ENCODE measurements at places on chromosomes 16 and 17.

DNA sequence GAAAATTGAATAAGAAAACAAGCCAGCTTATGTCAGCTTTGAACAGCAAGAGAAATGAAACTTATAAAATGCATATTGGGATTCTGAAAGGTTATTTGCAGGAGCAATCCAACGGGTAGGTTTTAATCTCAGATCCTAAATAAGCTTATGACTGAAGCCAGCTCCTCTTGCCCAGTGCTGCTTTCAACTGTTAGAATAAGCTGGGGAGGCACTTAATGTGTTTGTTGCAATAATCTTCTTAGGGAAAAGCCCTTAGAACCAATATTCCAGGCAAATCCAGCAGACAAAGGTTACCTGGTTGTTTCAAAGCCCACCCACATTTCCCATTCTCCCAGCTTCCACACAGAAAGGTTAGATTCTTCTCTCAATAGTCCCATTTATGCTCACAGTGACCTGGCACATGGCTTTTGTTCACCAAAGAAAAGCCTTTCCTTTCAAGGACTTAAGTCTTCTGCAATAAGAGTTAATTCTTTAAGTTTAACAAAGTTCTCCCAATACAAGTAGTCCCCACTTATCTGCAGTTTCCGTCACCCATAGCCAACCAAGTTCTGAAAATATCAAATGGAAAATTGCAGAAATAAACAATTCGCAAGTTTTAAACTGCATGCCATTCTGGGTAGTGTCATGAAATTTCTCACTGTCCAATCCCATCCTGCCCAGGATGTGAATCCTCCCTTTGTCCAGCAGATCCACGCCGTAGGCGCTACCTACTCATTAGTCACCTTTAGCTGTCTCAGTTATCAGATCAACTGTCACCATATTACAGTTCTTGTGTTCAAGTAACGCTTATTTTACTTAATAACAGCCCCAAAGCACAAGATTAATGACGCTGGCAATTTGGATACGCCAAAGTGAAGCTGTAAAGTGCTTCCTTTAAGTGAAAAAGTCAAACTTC, 5.9 kb downstream of the TEX2 start:
- DNase-seq: no peak

DNA sequence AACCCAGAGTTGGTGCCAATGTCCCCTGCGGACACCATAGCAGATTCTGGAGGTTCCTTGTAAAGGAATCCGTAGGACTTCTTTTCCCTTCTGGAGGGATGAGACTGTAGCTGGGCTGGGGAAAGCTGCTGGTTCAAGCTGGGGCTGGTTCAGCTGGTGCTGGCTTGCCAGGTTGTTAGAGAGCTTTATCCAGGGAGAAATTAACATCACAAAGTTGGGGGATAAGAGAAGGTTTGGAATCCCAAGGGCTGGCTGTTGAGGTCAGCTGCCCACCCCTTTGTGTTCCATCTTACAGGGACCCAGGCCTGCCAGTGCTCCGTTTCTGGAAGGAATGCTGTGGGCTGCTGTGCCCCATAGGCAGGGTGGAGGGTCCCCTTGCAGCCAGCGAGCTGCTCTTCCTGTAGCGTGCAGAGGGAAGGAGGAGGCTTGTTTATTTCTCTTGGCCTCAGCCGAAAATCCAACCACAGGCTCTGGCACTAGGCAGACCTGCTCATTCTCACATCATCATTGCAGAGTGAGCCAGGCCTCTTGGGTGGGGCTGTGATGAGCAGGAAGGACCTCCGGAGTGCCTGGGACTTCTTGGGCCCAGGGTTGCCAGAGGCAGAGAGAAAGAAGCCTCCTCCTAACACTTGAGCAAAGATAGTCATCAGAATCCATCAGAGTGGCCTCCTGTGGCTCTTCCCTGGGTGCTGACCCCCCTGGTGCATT, 251.1 kb downstream of the SEC14L1 start:
- peak; percentile 88 for DNase-seq

DNA sequence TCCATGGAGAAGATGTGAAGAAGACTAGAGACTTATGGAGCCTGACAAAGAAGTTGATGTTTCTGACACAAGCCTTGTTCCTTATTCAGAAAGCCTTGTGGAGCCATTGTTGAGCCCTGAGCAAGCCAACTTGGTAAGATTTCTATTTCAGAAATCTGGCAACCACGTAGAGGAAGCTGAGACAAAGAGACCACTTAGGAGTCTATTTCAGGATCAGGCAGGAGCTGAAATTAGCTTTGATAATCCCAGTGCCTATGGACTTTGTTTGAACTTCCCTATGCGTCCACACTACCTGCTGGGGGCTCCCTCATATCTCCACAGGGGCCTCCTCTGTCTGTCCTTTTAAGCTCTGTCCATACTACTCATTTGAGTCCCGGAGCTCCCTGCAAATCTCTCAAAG, 540.0 kb upstream of the GOT2 start:
- DNase-seq: no peak

- no peak for DNase-seq
Measured at GRCh38 chr16:17654142-17654541, 183.4 kb upstream of the XYLT1 start.

DNA sequence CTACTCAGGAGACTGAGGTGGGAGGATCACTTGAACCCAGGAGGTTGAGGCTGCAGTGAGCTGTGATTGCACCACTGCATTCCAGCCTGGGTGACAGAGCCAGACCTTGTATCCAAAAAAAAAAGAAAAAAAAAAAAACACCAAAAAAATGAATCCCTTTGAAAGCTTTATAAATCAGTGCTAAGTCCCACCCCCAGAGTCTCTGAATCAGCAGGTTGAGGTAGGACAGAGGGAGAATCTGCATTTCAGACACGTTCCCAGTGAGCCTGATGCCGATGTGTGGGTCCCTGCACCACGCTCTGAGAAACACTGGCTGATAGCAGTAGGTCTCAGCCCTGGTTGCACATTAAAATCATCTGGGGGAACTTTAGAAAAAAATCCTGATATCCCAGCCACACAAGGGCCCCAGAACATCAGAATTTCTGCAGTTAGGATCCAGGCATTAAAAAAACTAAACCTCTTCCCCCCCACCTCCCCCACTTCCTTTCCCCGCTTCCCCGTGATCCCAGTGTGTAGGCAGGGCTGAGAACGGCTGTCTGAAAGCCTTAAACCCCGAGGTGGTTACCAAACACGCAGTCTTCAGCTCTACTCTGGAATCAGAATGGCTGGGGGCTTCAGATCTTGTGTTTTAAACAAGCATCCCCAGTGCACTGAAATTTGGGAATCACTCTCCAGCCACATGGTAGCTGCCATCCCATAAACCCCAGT, 27.3 kb upstream of the GPRC5B start:
- no peak for DNase-seq

DNA sequence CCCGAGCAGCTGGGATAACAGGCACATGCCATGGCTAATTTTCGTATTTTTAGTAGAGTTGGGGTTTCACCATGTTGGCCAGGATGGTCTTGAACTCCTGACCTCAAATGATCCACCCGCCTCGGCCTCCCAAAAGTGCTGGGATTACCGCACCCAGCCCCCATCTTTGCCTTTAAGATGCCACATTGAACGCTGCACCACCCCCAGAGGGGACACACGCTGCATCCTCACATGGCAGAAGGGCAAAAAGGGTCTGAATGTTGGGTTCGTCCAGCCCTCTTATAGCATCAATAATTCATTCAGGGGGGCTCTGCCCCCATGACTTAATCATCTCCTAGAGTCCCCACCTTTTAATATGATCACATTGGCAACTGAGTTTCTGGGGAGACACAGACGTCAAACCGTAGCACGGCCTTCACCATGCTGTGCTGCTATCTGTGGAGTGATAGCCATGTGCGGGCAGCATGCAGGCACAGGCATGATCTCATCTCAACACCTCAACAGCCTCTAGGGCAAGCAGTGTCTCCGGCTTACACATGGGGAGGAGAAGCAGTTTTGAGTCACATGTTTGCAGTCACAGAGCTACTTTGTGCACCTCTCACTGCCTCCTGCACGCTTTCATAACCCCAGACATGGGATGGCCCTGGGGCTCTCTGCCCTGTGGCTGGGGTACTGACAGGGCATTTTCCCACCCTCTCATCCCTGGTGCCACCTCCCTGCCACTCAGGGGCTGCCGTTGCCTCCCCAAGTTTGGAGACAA, 30.0 kb downstream of the IL21R start:
- no peak for DNase-seq

GRCh38 chr16:1949507-1949906, 5.0 kb downstream of the RPL3L start:
- DNase-seq: no peak

GRCh38 chr16:79901522-79901921, 301.0 kb upstream of the MAF start:
- no peak for DNase-seq

GRCh38 chr17:338442-339192, 14.0 kb downstream of the RPH3AL start:
- no peak for DNase-seq

DNA sequence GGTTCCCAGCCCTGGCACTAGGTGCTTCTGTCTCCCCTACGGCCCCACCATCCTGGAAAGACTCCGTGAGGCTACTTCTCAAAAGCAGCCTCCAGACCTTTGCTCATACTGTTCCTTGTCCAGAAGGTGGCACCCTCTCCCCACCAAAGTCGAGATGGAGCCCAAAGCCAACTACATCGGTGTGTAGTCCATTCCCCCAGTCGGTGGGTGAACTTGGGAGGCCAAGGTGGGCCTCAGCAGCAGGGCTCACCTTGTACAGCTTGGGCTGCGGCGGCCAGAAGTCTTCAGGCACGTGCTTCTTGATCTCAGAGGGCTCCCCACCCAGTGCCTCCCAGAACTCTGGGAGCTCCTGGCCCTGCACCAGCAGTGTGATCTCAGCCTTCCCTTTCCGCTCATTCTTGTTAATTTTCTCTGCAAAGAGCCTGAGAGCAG, 10.2 kb downstream of the FLII start:
- DNase-seq: peak; percentile 83

DNA sequence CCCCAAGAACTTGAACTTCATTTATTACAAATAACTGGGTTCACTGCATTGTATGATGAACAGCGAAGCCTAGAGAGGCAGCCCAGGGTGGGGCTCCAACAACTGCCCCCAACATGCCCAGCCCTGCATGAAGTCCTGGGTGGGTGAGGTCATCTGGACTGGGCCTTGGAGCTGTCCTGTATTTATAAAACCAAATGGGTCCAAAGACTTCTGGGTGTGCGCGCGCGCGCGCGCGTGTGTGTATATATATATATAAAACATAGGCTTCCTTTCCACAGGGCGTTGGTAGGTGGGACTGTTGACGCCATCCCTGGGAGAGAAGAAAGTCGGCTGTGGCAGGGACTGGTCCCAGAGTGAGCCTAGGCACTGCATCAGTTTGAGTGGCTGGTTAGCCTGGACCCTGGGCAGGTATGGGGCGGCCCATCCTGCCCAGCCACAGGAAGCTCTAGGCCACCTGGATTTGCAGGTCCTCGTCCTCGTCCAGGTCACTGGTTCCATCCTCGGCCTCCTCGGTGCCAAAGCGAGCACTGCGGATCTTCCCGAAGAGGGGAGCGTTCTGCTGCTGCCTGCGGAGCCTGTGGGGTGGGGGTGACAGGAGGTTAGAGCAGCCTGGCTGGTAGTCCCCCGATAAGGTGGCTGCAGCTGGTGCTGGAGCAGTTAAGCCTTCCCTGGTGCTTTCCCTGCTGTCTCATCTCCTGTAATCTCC, 23.9 kb downstream of the CCDC102A start:
- no peak for DNase-seq

DNA sequence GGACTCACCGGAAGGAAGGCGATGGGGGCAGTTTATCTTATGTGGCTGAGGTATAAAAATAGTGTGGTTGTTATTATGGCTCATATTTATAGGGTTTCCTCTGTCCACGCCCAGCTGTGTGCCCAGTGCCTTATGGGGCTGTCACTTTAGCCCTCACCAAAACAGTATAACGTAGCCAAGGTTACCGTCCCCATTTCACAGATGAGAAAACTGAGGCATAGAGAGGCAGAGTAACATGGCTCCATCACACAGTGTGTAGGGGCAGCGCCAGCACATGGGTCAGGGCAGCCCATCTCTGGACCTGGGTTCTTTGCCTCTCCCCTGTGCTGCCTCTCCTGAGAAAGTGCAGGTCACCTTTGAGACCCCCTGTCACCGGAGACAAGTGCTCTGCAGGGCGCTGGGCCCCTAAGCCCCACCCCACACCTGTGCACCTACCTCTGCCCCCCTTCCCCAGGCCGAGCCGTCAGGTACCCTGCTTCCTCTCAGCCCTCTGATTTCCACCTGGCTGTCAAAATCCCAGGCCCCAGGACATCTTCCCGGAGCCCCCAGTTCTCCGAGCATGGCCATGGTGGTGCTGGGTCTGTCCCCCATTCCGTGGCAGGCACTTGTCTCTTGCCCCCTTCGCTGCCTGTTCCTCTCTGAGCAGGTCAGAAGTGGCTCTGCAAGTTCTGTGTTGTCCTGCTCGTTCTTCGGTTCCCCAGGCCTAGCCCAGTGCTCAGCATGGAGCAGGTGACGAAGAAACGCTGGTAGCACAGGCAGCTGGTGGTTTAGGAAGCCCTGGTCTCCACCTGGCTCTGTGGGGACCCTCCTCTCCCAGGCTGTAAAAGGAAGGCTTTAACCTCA, 7.2 kb downstream of the KIAA0513 start:
- DNase-seq: no peak

DNA sequence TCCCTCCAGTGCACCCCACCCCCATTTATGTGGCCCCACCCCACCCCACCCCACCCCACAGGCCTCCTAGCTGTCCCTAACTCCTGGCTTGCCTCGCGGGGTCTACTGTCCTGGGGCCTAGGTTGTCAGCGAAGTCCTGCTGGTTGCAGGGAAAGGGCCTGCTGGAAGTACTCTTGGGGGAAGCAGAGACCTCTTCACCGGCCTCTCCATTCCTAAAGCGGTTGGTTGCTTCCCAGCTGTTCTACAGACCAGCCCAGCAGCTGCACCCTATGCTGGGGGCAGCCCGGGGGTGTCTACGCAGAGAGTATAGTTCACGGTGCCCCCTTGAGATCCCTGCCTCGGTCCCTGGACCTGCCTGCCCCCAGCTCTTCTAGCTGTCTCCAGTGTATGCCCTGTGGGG, 56.2 kb downstream of the BAIAP2 start:
- no peak for DNase-seq

DNA sequence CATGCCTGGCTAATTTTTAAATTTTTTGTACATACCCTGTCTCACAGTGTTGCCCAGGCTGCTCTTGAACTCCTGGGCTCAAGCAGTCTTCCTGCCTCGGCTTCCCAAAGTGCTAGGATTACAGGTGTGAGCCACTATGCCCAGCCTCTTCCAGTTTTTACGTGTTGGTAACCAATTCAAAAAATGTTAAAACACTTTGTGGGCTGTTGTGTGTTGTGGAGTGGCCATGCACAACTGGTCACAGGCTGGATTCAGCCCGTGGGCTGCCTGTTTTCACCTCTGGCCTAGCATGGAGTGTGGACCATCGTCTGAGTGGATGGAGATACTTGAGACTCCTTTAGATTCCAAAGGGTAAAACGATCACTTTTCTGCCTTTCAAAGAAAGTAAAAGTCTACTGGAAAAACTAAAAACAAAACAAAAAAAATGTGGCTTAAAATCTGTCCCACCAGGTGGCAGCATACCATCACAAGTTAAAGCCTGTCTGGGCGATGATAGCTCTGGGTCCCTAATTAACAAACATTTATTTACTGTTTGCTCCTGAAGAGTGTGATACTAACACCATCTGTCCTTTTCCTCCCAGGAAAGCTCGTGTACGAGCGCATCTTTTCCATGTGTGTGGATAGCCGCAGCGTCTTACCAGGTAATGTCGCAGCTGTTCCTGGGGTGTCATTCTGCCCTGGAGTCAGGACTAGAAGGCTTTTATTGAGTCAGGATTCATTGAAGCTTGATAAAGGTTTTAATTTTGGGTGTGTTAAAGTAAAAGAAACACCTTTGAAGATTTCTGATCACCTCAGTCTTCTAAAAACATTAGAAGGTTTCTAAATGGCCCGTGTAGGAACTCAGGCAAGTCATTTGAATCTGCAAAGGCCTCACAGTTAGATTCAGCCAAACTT, 45.8 kb downstream of the VPS35L start:
- DNase-seq: no peak

Data from right hindlimb (tissue), 1 donor.